Hair follicular keratinocyte (primary cell): ENCODE measurements at places on chromosomes 1 and 21. TPM values are rescaled to one million over a fixed set of nuclear protein-coding genes. Genes with fewer than 3 reads are reported as not detected.

The KRTAP10-8 gene
- total RNA-seq = not detected in 2 replicates

The PTPN22 gene
- total RNA-seq = 0.23 and 0.39 TPM in 2 replicates

The SPRR5 gene
- total RNA-seq = 0.31 TPM in 1 of 2 replicates, not detected in the other

The FCGR2B gene
- not detected in 2 replicates for total RNA-seq

The DYNLT5 gene
- not detected in 2 replicates for total RNA-seq

The TMEM9 gene
- total RNA-seq = 61.2 and 71.0 TPM in 2 replicates

The SELENOF gene
- total RNA-seq = 132 and 137 TPM in 2 replicates

The ZC3H12A gene
- total RNA-seq = 44.1 and 67.5 TPM in 2 replicates

The ESPN gene
- 0.84 and 4.3 TPM in 2 replicates for total RNA-seq

The CELA2B gene
- total RNA-seq = not detected in 2 replicates

The PRPF38A gene
- 5.2 and 14.8 TPM in 2 replicates for total RNA-seq

The HSPB7 gene
- total RNA-seq = not detected in 2 replicates

The GBP4 gene
- under 0.01 and 0.04 TPM in 2 replicates for total RNA-seq

The DIO1 gene
- not detected in 2 replicates for total RNA-seq

The SLC1A7 gene
- not detected in 2 replicates for total RNA-seq

The PGBD5 gene
- total RNA-seq = 0.11 TPM in 1 of 2 replicates, not detected in the other

The CRP gene
- total RNA-seq = not detected in 2 replicates

The ACTL8 gene
- total RNA-seq = not detected in 2 replicates

The FAM167B gene
- total RNA-seq = not detected in 2 replicates

The TSTD1 gene
- total RNA-seq = 123 and 299 TPM in 2 replicates

The POLR3C gene
- total RNA-seq = 22.6 and 28.4 TPM in 2 replicates

The TEKT2 gene
- total RNA-seq = 0.08 and 0.16 TPM in 2 replicates

The ANGPTL7 gene
- total RNA-seq = 0.08 TPM in 1 of 2 replicates, not detected in the other

The CELA2A gene
- total RNA-seq = not detected in 2 replicates

The NDC1 gene
- 20.8 and 36.4 TPM in 2 replicates for total RNA-seq

The KCNQ4 gene
- 0.08 TPM in 2 replicates for total RNA-seq

The DCST2 gene
- total RNA-seq = not detected in 2 replicates

The RAB42 gene
- 0.87 and 1.5 TPM in 2 replicates for total RNA-seq

The RGS16 gene
- 0.19 and 0.23 TPM in 2 replicates for total RNA-seq

The TIE1 gene
- total RNA-seq = not detected in 2 replicates

The SPRR2B gene
- not detected in 2 replicates for total RNA-seq

The SRGAP2B gene
- total RNA-seq = 5.6 and 8.5 TPM in 2 replicates

The LEPR gene
- total RNA-seq = 3.4 and 5.9 TPM in 2 replicates

The TNFRSF14 gene
- total RNA-seq = 10.3 and 15.1 TPM in 2 replicates

The PRAMEF10 gene
- total RNA-seq = not detected in 2 replicates

The ZNF436 gene
- 9.0 and 11.6 TPM in 2 replicates for total RNA-seq

The ERICH3 gene
- not detected in 2 replicates for total RNA-seq

The PCP4L1 gene
- not detected in 2 replicates for total RNA-seq

The APCS gene
- not detected in 2 replicates for total RNA-seq

The TMEM269 gene
- not detected in 2 replicates for total RNA-seq

The C1orf52 gene
- 12.5 and 15.3 TPM in 2 replicates for total RNA-seq

The SLC44A5 gene
- 1.3 and 2.0 TPM in 2 replicates for total RNA-seq

The OR10Z1 gene
- not detected in 2 replicates for total RNA-seq

The RGS5 gene
- 0.16 and 0.49 TPM in 2 replicates for total RNA-seq

The FAM3B gene
- total RNA-seq = not detected in 2 replicates

The TNFAIP8L2 gene
- not detected in 2 replicates for total RNA-seq

The ERG gene
- total RNA-seq = 0.04 and 0.23 TPM in 2 replicates

The TMEM240 gene
- not detected in 2 replicates for total RNA-seq

The GCSAML gene
- total RNA-seq = not detected in 2 replicates

The RAB25 gene
- total RNA-seq = 66.7 and 81.8 TPM in 2 replicates

The ETNK2 gene
- total RNA-seq = 5.8 and 22.0 TPM in 2 replicates

The ARHGAP29 gene
- 51.3 and 66.0 TPM in 2 replicates for total RNA-seq

The ALPL gene
- total RNA-seq = not detected in 2 replicates

The NBPF6 gene
- not detected in 2 replicates for total RNA-seq

The CASZ1 gene
- total RNA-seq = 4.7 and 8.9 TPM in 2 replicates
